ENCODE measurements at places on chromosomes 2 and 18. TPM values are rescaled to one million over a fixed set of nuclear protein-coding genes. Genes with fewer than 3 reads are reported as not detected.

CAPN14 gene
- total RNA-seq = 0.65 TPM

SPP2 gene
- total RNA-seq = not detected

NTSR2 gene
- not detected for total RNA-seq

CSRNP3 gene
- total RNA-seq = not detected

CPSF3 gene
- 19.0 TPM for total RNA-seq

DOCK10 gene
- total RNA-seq = 185 TPM

GPR55 gene
- total RNA-seq = 8.3 TPM

DNAJC5G gene
- total RNA-seq = not detected
